ENCODE measurements at places on chromosomes 3 and 15.

DNA sequence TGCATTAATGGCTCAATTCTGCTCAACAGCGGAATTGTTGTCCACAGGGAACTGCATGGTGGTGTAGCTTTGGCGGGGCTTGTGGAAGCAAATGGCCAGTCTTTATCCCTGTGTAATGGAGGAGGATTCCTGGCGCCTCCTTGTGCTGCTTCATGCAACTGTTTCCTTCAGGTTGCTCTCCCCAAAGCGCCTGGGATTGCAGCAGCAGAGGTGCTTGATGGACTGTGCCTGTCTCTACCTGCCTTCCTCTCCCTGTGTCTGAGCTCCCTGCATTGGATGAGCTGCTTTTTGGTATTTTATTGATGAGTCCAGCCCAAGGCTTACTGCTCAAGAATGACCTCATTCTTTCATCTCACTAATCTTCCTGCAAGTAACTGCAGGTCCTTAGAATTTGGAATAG, 72.9 kb upstream of the NDN start:
- no peak for DNase-seq

DNA sequence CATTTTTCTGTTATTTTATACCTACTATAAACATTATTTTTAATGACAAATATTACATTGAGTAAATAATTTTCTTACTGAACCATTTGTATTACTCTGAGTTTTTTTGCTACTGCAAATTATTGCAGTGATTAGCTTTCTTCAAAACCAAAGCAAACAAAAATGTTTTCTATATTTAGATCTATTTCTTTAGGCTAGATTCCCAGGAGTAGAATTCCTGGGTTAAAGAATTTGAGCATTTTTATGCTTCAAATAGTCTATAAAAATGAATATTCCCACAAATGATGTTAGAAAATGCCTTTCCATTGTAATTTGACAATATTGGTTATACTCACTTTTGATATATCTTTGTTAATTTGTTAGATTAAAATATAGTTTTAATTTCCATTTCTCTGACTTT, 76.8 kb downstream of the LEKR1 start:
- peak; percentile 4 for DNase-seq

- DNase-seq: no peak
Measured at GRCh38 chr15:31495281-31495680, 168.6 kb downstream of the KLF13 start.

GRCh38 chr3:160566499-160566898, 1.1 kb upstream of the KPNA4 start:
- DNase-seq: no peak

GRCh38 chr3:133457465-133458067, 57.7 kb downstream of the BFSP2 start:
- no peak for DNase-seq

GRCh38 chr3:39460677-39461076, 6.8 kb upstream of the MOBP start:
- DNase-seq: no peak

GRCh38 chr3:45054196-45054857, 28.2 kb downstream of the CLEC3B start:
- DNase-seq: peak; percentile 71

GRCh38 chr3:150968341-150969035, 4.0 kb downstream of the CLRN1 start:
- DNase-seq: no peak

DNA sequence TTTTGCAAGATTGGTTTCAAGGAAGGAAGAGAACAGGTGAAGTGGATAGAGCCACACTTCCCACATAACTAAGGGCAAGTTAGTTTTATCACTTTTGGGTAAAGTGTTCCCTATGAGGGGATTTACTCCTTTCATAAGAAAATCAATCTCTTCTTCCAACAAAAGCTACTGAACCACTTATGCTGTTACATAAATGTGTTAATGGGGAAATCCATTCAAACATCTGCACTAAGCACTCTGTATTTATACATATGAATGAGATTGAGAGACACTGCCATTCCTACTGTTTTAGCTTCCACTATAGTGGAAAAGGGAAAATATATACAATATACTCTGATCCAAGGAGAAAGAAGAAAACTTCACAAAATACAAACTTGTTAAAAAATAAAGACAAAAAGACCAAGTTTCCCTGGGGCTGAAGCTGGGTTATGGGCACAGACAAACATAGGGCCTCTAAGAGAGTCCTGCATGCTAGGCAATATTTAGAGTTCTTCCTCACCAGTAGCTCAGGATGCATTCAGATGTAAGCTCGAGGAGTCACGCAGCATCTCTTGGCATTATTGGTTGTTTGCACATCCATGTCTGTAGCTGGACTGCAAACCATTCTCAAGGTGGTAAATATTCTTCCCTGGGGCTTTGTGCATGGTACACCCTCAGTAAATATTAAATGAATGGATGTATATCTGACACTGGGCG, 454.2 kb downstream of the FGF12 start:
- DNase-seq: no peak

GRCh38 chr15:99279827-99280226, 28.5 kb downstream of the LRRC28 start:
- no peak for DNase-seq

DNA sequence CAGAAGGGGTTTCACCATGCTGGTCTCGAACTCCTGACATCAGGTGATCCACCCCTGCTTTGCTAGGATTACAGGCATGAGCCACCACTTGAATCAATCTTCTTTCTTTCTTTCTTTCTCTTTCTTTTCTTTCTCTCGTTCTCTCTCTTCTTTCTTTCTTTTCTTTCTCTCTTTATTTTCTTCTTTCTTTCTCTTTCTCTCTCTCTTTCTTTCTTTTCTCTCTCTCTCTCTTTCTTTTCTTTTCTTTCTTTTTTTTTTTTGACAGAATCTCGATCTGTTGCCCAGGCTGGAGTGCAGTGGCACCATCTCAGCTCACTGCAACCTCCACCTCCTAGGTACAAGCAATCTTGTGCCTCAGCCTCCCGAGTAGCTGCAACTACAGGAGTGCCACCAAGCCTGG, 37.9 kb upstream of the PIK3CB start:
- no peak for DNase-seq

- no peak for DNase-seq
Measured at GRCh38 chr3:168154089-168154488, 58.4 kb upstream of the GOLIM4 start.

GRCh38 chr3:184315543-184315867, 1.1 kb downstream of the EIF4G1 start:
- DNase-seq: no peak

DNA sequence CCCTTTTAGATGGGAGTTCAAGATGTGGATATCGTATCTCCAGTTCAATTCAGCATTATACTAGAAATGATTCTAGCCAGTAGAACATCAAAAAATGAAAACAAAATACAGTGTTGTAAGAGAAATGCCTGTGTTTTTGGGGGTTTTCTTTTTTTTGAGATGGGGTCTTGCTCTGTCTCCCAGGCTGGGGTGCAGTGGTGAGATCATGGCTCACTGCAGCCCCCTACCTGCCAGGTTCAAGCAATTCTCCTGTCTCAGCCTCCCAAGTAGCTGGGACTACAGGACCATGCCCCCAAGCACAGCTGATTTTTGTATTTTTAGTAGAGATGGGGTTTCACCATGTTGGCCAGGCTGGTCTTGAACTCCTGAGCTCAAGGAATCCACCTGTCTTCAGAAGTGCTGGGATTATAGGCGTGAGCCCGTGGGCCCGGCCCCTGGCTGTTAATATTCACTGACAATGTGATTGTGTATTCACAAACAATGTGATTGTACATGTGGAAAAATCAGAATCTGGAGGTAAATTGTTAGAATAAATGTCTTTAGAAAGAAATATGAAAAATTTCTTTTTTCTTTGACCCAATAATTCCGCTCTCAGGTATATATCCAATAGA, 59.0 kb downstream of the ARIH1 start:
- DNase-seq: no peak

- no peak for DNase-seq
Measured at GRCh38 chr15:73984208-73984979, 7.7 kb downstream of the STOML1 start.

- DNase-seq: no peak
Measured at GRCh38 chr15:77710206-77710605, 77.5 kb upstream of the LINGO1 start.

GRCh38 chr3:171841620-171842000, 1.5 kb upstream of the TMEM212 start:
- DNase-seq: no peak

DNA sequence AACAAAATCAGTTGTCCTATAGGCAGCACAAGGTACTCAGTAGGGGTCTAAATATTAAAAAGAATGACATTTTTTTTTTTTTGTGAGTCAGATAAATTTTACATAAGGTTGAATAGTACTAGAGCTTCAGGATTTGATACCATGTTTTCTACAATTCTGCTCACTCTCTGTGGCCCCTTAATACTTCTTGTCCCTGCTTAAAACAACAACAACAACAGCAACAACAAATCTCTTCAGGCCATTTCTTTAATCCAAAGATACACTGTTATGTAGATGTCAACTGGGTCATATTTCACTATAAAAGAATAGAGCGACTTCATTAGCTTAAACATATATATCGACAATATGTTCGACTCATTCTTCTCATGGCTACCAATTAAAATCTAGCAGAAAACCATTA, 3.0 kb downstream of the IL5RA start:
- DNase-seq: no peak

DNA sequence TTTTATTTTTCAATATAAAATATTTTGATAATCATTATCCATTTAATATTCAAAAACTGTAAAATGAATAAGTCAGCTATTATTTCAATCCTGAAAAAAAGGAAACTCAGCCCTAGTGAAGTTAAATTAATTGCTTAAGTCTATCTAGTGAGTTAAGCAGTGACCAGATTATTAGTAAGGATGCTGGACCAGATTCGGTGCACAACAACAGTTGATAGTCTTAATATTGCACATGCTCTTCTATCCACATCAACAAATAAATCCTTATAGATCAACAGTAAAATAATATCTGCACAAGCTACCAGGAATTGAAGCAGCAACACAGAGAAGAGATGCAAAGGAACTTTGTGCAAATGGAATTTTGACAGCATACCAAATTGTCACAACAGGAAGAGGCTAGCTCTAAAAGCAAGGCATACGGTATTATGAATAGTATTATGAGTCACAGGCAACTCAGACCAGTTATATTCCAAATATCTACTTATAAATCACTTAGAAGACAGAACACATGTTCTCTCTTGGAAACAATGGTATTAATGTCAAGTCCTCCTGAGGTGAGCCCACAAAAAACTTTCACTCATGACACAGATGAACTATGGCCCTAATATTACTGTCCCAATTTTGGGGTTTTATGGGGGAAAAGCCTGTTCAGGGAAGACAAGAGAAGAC, 24.9 kb downstream of the VPS13C start:
- DNase-seq: no peak

DNA sequence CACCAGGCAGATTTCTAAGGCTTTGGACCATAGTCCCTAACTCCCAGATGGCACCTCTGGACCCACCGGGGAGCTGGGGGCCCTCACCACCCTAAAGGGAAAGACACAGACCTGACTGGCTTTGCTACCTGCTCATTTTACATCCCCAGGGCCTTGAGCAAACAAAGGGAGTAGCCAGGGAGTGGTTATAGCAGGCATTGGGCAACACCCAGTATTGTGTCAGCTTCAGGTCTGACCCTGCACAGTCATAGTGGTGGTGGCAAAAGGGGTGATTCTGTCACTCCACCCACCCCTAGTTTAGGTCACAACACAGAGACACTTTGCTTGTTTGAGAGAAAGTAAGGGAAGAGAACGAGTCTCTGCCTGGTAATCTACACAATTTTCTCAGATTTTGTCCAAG, 352.5 kb downstream of the DIPK2A start:
- no peak for DNase-seq

DNA sequence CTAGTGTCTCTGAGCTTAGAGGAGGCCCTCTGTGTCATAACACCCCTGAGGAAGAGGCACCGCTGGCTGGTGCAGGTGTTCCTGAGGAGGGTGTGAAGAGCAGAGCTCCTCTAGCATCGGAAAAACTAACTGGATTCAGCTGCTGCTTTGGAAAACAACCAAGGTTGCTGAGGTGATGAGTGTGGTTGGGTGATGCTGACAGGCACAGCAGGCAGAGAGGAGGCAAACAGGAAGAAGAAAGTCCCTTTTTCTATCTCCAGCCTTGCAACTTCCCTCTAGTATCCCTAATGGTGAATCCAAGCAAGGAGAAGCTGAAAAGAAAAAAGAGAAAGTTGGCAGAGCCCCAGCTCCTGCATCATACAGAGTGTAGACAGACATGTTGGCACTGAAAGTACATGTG, 3.8 kb upstream of the OR4F15 start:
- DNase-seq: peak; percentile 6

DNA sequence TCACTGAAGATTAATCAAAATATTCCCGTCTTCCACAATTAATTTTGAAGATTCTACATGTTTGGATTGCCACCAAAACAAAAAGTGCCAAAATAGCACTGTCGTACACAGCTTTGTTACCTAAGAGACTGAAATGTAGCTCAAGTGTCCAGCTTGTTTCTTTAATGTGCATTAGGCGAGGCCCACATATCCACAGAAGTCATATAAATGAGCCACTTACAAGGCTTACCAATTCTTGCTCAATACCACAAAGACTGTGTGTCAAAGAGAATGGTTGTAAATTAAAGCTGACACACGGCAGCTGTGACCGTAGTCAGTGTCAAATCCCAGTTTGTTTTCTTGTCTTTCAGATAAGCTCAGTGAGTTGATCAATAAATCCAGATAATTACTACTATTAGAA, 639.4 kb upstream of the TBL1XR1 start:
- no peak for DNase-seq

GRCh38 chr3:13057282-13058040, 15.8 kb downstream of the IQSEC1 start:
- DNase-seq: no peak

DNA sequence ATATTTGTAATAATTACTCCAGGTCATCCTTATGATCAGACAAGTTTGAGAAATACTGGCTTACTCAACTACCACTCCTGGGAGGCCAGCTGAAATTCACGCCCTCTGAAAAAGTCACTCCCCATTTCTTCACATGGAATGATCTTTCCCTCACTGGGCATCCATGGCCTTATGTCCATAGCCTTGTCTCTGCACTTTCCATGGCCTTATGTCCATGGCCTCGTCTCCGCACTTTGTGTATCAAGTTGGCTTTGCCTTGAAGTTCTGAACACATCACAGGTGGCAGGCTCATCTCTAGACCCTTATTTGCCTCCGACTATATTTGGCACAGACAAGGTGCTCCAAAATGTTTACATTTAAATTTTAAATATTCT, 58.1 kb upstream of the HACD2 start:
- no peak for DNase-seq

DNA sequence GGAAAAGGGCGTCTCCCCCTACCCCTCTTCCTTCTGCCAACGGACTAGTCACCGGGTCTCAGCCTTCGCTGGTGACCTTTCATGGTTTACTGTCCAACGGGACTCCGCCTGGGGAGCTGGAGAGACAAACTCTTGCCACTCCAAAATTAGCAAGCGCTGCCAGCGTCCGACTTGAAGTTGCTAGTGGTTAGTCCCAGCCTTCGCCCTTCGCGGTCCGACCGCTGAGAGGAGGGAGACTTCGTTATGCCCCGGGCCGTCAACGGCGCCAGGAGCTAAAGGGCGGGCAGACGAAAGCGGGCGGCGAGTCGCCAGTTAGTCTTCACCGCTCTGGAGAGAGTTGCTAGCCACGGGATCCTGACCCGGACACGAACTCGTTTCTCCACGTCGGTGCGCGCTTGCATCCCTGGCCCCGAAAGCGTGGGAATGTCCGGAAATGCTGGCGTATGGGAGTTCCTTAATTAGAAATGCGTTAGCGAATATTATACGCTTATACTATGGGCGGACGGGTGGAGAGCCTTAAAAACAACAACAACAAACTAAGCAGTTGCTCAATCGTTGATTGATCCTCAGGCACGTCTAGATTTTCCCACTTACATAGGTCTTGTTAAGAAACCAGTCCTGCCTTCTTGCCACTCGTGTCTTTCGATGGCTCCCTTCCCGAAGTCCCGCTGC, 716 bp downstream of the SMC4 start:
- DNase-seq: no peak

Data from stromal cell of bone marrow (primary cell).